A673 (cell line): ENCODE measurements at places on chromosomes 7 and 10. TPM values are rescaled to one million over a fixed set of nuclear protein-coding genes. Genes with fewer than 3 reads are reported as not detected.

GRCh38 chr7:139252451-139252850 lies 21.4 kb downstream of the UBN2 start:
- no peaks in the 10 kb centered on the region for H3K27me3 ChIP-seq
- no peak overlapping the region for H3K27ac ChIP-seq
- peaks cover 6% of the 10 kb centered on the region for H3K36me3 ChIP-seq
- no peak overlapping the region for H3K4me3 ChIP-seq

DNA sequence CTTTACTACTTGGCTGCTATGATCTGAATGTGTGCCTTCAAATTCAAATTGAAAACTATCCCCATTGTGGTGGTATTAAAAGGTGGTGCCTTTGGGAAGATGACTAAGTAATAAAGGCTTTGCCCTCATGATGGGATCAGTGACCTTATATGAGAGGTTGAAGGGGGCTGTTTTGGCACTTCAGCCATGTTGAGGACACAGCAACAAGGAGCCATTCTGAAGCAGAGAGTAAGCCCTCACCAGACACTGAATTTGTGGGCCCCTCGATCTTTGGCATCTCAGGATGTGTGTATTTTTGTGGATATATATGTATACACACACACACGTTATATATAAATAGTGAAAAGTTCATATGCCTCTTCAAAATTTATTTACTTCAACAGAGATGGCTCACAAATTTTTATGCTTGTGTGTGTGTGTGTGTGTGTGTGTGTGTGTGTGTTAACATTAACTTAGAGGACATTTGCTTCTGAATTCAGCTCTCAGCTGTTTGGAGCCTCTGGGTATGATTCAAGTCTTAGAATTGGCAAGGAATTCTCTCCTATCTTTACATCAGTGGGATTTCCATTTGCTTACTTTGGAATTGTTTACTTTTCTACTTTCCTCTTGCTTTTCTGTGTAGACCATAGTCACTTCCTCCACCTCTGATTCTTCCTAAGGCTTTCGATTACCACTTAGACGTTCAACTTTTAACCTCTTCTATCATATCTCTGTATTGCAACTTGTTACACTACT lies 66.6 kb downstream of the MAGI2 start:
- H3K4me1 ChIP-seq = no peaks in the 10 kb centered on the region
- peaks cover 11% of the 10 kb centered on the region for H3K27me3 ChIP-seq
- no peak overlapping the region for H3K27ac ChIP-seq
- no peak overlapping the region for H3K4me3 ChIP-seq

GRCh38 chr10:11235771-11236170 lies 218.1 kb downstream of the CELF2 start:
- no peak overlapping the region for H3K4me3 ChIP-seq
- DNase-seq = no peak
- peaks cover 74% of the 10 kb centered on the region for H3K27me3 ChIP-seq
- no peaks in the 10 kb centered on the region for H3K4me1 ChIP-seq

Gene GLI3
- 52.6 and 58.7 TPM in 2 replicates for total RNA-seq

GRCh38 chr10:49164559-49165188 lies 23.5 kb downstream of the TMEM273 start:
- H3K4me3 ChIP-seq = no peak overlapping the region
- DNase-seq = peak; percentile 47
- peaks cover 1% of the 10 kb centered on the region for H3K27me3 ChIP-seq
- H3K4me1 ChIP-seq = no peaks in the 10 kb centered on the region
- no peaks in the 10 kb centered on the region for H3K36me3 ChIP-seq
- no peak overlapping the region for H3K27ac ChIP-seq

DNA sequence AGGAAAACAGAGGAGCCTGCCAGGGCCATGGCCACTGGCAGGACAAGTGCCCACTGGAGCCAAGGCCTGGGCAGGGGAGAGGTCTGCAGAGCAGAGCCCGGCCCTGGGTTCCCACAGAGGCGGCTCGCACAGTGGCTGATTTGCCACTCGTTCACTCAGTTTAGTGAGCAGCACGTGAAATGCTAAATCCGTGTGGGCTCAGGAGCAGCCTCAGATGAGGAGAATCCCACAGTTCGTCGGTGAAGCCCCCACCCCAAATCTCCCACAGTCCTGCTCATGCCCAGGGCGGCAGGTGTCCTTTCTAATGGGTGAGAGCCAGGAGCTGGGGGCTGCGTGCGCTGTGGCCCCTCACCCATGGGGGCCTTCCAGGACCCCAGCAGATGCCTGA lies 107.7 kb upstream of the FAM20C start:
- DNase-seq = no peak
- H3K27ac ChIP-seq = no peak overlapping the region
- H3K27me3 ChIP-seq = no peaks in the 10 kb centered on the region
- no peak overlapping the region for H3K4me3 ChIP-seq

Gene NODAL
- total RNA-seq = not detected in 2 replicates

DNA sequence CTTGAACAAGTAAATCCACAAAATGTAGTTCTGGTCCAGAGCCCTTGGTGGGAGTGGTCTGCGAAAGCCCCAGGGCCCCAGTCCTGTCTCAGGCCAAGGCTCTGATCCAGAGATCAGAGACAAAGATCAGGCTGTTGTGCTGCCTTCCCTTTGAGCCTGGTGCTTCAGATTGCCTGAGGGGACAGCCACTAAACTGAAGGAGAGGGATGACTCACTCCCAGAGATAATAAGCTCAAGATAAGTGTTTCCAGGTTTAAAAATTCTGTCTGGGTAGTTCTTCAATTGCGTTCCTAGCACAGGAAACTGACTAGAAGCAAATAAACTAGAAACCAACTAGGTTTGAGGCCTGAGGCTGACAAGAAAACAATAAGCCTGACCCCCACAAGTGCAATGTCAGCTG lies 190.2 kb downstream of the RAMP3 start:
- peak; percentile 73 for DNase-seq
- no peaks in the 10 kb centered on the region for H3K36me3 ChIP-seq
- H3K27ac ChIP-seq = no peak overlapping the region

GRCh38 chr7:108093851-108094331 lies 36.3 kb downstream of the LAMB4 start:
- H3K27ac ChIP-seq = no peak overlapping the region
- no peaks in the 10 kb centered on the region for H3K27me3 ChIP-seq
- H3K4me3 ChIP-seq = no peak overlapping the region
- no peak for DNase-seq
- peaks cover 22% of the 10 kb centered on the region for H3K4me1 ChIP-seq
- H3K36me3 ChIP-seq = no peaks in the 10 kb centered on the region

Gene SLC26A3
- total RNA-seq = not detected in 2 replicates

Gene CAMK2G
- total RNA-seq = 32.7 and 40.3 TPM in 2 replicates

Gene COL1A2
- 144 and 251 TPM in 2 replicates for total RNA-seq

DNA sequence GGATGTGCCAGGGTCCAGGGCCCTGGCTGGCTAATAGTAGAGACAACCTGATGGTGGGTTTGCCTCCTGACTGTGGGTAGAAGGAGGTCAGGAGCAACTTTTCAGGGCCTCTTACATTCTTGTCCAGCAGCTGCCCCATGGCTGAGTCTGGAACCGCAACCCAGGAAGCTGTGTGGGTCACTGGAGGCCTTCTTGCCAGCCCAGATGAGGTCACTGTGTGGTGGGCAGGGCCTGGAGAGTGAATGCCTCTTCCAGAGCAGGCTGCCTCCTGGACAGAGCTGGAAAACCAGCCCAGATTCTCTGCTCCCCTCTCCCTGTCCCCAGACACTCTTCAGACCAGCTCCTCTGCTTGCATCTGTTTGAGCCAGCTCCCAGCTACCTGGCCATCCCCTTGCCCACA lies 43.5 kb upstream of the LEP start:
- DNase-seq = no peak
- no peak overlapping the region for H3K27ac ChIP-seq
- H3K36me3 ChIP-seq = no peaks in the 10 kb centered on the region

DNA sequence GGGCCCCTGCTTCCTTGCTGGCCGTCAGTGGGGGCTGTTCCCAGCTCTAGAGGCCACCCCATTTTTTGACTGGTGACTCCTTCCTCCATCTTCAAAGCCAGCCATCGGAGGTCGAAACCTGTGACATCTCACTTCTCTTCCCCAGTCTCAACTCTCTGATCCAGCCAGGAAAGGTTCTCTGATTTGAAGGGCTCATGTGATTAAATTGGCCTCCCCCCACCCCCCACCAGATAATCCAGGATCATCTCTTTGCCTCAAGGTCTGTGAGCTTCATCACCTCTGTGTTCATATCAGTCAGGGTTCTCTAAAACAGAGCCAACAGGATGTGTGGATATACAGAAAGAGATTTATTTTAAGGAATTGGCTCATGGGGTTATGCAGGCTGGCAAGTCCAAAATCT lies 5.6 kb upstream of the RAMP3 start:
- H3K27me3 ChIP-seq = peaks cover 7% of the 10 kb centered on the region
- no peaks in the 10 kb centered on the region for H3K4me1 ChIP-seq
- H3K4me3 ChIP-seq = no peak overlapping the region
- H3K27ac ChIP-seq = no peak overlapping the region

DNA sequence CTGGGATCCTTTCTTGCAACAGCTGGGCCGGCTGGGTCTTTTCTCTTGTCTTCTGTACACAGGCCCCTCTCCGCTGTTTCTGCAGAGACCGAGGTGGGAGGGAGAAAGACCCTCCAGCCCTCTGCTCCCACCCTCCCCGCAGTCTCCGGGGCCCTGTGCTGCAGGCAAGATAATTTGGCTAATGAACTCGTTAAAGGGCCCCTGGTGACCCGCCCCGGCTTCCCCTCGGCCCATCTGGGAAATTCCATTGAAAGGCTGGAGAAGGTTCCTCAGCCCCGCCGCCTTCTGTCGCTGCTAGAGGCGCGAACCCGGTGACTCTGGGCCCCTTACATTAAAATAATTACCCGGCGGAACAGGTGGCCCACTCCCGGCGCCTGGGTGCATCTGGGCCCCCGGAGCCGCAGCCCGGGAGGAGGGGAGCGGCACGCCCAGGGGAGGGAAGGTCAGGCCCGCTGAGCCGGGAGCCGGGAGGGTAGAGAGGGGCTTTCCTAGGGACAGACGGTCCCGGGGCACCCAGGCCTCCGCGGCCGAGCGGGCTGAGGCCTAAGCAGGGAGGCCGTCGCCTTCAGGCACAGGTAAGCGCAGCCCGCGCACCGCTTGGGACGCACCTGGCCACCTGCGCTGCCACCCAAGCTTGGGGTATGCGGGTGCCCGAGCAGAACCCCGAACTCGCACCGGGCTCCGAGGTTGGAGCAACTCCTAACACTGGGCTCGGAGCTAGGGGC lies 7.3 kb upstream of the MNX1 start:
- peaks cover 14% of the 10 kb centered on the region for H3K4me1 ChIP-seq
- no peak overlapping the region for H3K4me3 ChIP-seq
- DNase-seq = no peak
- peaks cover 100% of the 10 kb centered on the region for H3K27me3 ChIP-seq
- no peak overlapping the region for H3K27ac ChIP-seq

- no peak for DNase-seq
- peak overlapping the region; percentile 70 for H3K27ac ChIP-seq
- no peaks in the 10 kb centered on the region for H3K27me3 ChIP-seq
Measured at GRCh38 chr7:100475549-100475948, 3.5 kb downstream of the TSC22D4 start.

Gene TBX20
- 1.8 TPM in 2 replicates for total RNA-seq

Gene CYP26C1
- total RNA-seq = 0.13 and 0.20 TPM in 2 replicates

Gene NRCAM
- total RNA-seq = 43.4 and 45.7 TPM in 2 replicates

DNA sequence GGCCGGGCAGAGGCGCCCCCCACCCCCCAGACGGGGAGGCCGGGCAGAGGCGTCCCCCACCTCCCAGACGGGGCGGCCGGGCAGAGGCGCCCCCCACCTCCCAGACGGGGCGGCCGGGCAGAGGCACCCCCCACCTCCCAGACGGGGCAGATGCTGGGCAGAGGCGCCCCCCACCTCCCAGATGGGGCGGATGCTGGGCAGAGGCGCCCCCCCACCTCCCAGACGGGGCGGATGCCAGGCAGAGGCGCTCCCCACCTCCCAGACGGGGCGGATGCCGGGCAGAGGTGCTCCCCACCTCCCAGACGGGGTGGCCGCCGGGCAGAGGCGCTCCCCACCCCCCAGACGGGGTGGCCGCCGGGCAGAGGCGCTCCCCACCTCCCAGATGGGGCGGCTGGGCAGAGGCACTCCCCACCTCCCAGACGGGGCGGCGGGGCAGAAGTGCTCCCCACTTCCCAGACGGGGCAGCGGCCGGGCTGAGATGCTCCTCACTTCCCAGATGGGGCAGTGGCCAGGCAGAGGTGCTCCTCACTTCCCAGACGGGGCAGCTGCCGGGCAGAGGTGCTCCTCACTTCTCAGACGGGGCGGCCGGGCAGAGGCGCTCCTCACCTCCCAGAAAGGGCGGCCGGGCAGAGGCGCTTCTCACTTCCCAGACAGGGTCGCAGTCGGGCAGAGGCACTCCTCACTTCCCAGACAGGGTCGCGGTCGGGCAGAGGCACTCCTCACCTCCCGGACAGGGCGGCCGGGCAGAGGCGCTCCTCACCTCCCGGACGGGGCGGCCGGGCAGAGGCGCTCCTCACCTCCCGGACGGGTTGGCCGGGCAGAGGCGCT lies 53.6 kb downstream of the ENTPD1 start:
- H3K36me3 ChIP-seq = no peaks in the 10 kb centered on the region
- H3K4me3 ChIP-seq = no peak overlapping the region
- no peak for DNase-seq
- H3K27ac ChIP-seq = no peak overlapping the region
- no peaks in the 10 kb centered on the region for H3K4me1 ChIP-seq
- no peaks in the 10 kb centered on the region for H3K27me3 ChIP-seq

Gene CALHM2
- total RNA-seq = 5.9 TPM in 2 replicates

GRCh38 chr10:17872191-17873091 lies 63.3 kb downstream of the MRC1 start:
- H3K27me3 ChIP-seq = no peaks in the 10 kb centered on the region
- H3K4me1 ChIP-seq = no peaks in the 10 kb centered on the region
- no peak overlapping the region for H3K4me3 ChIP-seq
- no peak overlapping the region for H3K27ac ChIP-seq
- H3K36me3 ChIP-seq = no peaks in the 10 kb centered on the region
- DNase-seq = peak; percentile 59

DNA sequence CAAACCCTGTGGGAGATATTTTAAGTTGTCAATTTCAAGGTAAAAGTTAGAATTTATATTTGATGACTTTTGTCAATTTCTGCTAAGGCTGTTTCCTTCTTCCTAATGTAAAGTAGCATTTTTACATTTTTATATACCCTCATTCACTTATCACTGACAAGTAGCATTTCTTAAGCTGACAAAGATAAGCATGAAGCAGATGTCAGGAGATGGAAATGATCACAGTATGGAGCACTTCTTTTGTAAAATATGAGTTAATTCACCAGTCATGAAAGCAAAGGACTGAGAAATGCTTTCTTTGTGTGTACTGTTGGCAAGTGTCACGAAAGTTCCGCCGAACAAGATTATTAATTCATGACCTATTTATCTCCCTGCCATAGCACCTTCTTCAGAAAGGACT lies 503.9 kb downstream of the DNAJB9 start:
- DNase-seq = no peak
- no peaks in the 10 kb centered on the region for H3K4me1 ChIP-seq

Gene GALNT17
- not detected in 2 replicates for total RNA-seq

DNA sequence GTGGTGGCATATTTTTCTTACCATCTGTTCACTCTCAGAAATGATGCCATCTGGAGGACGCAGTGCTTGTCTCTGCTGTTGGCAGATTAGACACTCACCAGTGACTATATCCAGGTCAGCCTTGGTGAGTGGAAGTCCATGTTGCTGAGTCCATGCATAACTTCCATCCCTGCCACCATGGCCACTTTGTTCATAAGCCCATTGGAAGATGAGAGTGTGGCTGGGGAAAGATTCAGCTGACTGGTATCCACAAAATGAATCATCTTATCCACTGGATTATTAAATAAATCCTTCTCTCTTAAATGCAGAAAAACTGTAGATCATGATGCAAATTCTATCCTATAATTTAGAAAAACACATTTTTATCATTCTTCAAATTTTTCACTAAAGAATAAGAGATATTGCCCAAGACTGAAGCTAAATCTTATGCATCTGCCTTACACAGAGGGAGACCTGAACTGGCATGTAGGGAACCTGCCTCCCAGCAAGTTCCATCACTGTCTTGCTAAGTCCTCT lies 726.9 kb downstream of the TNS3 start:
- H3K27ac ChIP-seq = no peak overlapping the region
- DNase-seq = no peak
- no peak overlapping the region for H3K4me3 ChIP-seq
- no peaks in the 10 kb centered on the region for H3K36me3 ChIP-seq
- no peaks in the 10 kb centered on the region for H3K4me1 ChIP-seq
